ENCODE measurements at places on chromosomes 3 and 15.

DNA sequence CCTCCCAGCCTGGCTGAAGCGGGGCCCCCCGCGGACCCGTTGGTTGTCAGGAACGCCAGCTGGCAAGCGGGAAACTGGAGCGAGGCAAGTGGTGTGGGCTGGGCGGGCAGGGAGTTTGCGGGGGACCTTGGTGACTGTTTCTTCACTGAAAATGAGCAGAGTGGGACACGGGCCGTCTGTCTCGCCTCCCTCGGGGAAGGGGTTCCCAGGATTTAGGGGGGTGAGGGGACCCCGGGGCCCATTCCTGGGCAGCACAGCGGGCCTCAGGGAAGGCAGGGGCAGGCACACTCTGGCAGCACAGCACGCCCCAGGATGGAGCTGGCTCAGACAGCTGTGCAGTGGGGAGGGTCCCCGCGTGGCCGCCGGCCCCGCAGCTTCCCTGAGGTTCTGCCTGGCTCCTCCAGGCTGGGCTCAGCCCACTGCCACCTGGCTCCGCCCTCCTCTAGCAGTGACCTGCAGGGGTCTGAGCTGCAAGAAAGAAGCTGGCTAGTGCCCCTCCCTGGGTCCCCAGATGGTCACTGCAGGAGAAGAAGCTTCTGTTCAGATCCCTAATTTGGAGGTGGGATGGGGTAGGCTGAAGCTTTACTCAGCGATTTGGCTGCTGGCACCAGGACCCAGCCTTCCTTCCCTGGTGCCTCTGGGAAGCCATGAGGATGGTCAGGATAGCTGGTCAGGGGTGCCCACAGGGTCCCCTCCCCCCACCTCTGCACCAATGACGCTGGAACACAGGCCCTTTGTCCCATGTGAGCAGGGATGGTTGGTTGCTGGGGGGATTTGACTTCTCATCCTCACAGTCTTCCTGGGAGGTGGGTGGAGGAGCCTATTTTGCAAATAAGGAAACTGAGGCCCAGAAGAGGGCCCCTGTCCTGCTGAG is 90.4 kb downstream of the TBC1D2B start:
- DNase-seq = no peak

DNA sequence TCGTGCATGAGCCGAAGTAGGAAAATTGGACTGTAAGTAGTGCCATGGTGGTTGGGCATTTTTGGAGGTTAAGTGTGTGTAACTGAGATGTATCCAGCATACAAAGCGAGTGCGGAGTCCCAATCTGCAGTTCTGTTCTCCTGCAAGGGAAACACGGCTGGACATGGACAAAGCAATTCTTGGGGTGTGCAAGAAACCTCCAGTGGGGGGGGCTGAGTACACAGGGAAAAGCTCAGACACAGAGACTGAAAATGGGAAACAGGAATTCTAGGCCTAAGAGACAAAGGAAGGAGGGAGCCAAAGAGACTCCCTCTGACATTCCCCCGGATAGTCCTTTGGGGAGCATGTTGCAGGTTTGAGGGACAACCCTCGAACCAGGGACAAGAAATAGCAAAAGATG is 83.2 kb upstream of the PLSCR4 start:
- no peak for DNase-seq

- DNase-seq = no peak
Observed at GRCh38 chr15:76177491-76178040, 117.8 kb downstream of the TMEM266 start.

- DNase-seq = no peak
Observed at GRCh38 chr15:86677278-86677677, 597.6 kb downstream of the AGBL1 start.

DNA sequence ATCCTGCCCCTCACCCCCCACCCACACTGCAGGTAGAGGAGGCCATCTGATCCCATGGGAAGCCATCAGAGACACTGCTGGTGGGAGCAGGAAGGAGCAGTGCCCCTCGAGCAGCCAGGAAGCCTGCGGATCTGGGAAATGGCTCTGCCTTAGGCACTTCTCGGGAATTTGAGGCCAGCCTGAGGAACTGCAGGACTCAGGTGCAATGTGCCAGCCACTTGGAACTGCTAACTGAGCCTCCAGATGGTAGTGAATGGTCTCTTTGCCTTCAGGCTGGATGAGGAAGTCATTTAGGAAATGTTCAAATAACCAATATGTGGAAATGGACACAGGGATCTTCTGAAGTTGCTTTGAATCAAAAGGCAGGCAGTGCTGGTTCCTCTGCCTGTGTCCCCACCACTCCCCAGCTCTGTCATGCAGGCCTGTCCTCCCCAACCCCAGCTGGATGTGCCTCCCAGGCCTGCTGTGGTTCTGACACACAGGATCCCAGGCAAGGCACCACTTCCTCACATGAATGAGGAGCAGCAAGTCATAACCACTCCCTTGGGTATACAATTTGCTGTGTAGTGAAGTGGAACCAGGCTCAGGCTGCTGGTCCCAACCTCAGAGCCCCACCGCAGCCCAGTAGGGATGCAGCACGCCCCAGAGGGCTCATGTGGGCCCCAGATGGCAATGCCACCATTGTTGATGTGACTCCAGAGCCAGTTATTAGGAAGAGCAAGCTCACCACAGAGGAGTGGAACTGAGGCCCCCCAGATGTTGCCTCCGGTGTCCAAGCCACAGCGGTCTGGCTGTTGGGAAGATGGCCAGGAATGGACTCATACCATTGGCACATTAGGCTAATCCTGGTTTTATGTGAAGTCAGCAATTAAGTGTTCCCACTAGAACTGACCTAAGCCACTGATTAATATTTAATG is 46.5 kb upstream of the LIMD1 start:
- no peak for DNase-seq

DNA sequence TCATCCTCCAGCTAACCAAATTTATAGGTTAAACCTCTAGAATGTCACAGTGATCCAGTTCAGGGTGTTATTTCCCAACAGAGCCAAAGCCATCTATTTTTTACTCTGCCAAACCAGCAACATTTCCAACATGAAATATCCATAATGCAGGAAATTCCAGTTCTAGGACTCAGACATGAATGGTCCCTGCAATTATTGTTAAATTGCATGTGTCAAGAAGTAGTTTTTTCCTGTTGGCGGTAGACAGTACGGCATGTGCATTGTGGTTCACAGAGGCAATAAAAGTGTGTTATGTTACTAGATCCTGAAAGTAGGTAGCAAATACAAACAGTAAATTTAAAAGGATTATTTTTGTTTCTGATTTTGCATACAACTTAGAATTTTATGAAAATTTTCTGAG is 215.7 kb upstream of the THBS1 start:
- no peak for DNase-seq

DNA sequence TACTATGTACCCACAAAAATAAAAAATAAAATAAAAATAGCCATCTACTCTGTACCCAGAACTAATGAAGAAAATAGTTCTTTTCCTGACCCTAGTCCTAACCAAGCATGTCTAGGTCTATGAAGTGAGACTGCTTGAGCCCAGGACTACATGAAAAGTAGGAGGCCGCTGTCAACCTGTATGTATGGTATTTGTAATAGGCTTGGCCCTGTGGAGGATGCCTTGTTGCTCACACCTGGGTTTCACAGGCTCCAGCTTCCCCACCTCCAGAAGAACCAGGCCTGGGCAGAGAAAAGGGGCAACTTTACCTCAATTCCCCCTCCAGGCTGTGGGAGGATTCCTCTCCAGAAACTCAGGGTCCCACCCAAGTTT is 6.8 kb upstream of the PKM start:
- no peak for DNase-seq

DNA sequence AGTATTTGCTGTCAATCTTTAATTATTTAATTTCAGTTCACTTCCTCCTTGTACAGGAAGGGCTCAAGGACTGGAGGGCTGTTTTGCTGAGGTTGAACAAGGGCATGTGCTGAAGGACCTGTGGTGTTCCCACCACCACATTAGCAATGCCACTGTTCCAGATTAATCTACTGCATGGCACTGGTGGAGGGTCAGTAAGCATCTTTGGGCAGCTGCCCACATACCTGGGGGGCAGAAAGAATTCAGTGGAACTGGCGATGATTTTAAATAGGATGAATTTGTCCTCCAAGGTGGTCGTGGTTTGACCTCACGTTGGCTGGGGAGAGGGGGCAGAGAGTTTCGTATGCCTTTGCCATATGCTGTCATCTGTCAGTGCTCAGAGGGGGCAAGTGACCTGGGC is 244.8 kb downstream of the TLE3 start:
- DNase-seq = no peak

DNA sequence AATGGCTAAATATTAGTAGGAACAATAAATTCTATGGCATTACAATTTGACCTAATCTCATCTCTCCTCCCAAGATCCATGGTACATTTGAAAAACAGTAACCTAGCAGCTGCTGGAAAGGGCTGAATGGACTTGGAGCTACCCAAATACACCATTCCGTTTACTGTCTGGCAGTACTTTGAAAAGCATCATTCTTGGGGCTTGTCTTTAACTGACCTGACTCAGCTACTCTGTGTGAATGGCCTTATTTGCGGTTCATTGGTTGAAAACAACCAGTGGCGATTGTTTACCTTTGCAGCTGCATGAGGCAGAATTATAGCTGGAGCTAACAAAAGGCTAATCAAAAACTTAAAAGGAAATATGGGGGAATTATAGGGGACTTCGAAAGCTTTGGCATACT is 311.2 kb upstream of the MCTP2 start:
- DNase-seq = no peak

DNA sequence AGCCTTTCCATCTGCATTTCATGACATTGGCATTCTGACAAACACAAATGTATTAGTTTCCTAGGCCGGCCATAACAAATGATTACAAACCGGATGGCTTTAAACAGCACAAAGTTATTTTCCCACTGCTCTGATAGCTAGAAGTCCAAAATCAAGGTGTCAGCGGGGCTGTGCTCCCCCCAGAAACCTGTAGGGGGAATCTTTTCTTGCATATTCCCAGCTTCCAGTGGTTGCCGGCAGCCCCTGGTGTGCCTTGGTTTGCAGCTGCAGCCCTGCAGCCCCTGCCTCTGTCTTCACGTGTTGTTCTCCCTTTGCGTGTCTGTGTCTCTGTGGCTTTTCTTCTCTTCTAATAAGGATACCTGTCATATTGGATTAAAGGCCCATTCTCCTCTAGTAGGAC is 79.0 kb upstream of the CDV3 start:
- no peak for DNase-seq
